ENCODE measurements at places on chromosomes 4 and X.

- DNase-seq = no peak
These were observed 82.4 kb upstream of the TFDP3 start for GRCh38 chrX:133300591-133300990.

GRCh38 chr4:118904418-118904817, 15.8 kb downstream of the SYNPO2 start:
- DNase-seq = peak; percentile 54

GRCh38 chr4:130985371-130985770, 1889.4 kb downstream of the C4orf33 start:
- DNase-seq = no peak

DNA sequence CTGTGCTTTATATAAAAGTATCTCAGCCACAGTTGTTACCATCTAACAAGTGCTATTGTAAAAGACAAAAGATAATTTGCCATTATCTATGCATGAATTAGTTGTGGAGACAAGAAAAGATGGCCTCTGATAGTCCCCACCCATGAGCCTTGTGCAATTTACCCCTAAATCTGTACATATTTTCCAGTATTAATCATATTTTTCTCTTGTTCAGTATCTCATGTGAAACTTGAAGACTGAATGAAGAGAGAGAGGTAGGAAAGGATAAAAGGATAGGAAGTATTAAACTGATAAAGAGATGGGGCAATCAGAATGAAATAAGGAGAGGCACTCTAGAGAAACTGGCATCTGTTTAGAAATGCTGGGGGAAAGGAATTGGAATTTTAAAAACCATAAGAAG, 3.7 kb downstream of the MYOZ2 start:
- DNase-seq = no peak

GRCh38 chrX:103356130-103356798, at the start of gene TCEAL9:
TCEAL9 (plus strand) TSS chrX:103356506; CDS start chrX:103357685, 1,179 bp downstream.
- DNase-seq = peak; percentile 37

GRCh38 chrX:94914235-94914634, 1240.2 kb downstream of the FAM133A start:
- no peak for DNase-seq

GRCh38 chrX:21745756-21746155, 12.2 kb downstream of the SMPX start:
- DNase-seq = no peak

Data from NCI-H1092 (cell line).